ENCODE measurements at places on chromosomes 4 and X. TPM values are rescaled to one million over a fixed set of nuclear protein-coding genes. Genes with fewer than 3 reads are reported as not detected.

DNA sequence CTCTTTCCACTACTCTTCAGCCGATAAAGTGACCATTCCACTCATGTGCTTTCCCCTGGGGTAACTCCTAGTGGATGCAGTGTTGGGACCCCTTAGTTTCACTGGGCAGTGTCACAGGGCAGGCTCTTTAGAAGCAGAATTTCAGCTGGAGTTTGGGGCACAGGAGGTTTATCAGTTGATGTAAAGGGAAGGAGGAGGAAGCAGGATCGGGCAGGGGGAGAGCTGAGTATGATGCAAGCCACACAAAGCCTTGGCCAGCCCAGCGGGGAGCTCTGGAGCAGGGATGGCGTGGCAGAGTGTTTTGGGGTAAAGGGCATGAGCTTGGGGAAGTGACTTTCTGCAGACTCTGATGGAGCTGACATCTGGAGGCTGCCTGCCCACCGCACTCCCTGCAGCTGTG, 19.3 kb downstream of the WDR13 start:
- no peak for DNase-seq

Gene SCRG1
- polyA plus RNA-seq: not detected

Gene ADH7
- polyA plus RNA-seq: 0.03 TPM

Gene RENBP
- 11.3 TPM for polyA plus RNA-seq

Gene BEX3
- polyA plus RNA-seq: 20.3 TPM
